Stimulated activated CD8-positive, alpha-beta memory T cell treated with anti-CD3 and anti-CD28 coated beads, Interleukin-15, amount 100 ng/mL, for 4 hours (primary cell): ENCODE measurements at places on chromosomes 2 and 18.
A peak's percentile ranks its signal among the peaks of the same experiment; 100 is the strongest.

- DNase-seq: no peak
Measured at GRCh38 chr18:54209471-54210180, 14.8 kb downstream of the MBD2 start.

DNA sequence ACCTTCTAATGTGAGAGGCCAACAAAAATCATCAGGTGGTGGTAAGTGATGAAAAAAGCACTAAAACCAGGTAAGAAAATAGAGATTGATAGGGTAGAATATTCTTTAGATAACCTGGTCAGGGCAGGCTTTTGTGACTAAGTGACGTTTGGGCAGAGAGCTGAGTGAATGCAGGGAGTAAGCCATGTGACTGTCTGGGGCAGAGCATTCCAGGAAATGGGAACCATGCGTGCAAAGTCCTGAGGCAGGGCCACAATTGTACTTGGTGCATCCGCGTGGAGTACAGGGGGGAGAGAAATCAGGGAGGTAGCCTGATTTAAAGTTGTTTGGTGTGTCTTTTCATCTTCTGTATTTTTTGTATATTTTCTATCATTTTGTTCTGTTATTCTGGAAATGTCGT is 102.5 kb downstream of the LYPD6B start:
- no peak for DNase-seq

GRCh38 chr18:2060086-2060485 is 511.2 kb downstream of the METTL4 start:
- DNase-seq: no peak

GRCh38 chr2:55099878-55100820 is 49.9 kb upstream of the RTN4 start:
- no peak for DNase-seq

DNA sequence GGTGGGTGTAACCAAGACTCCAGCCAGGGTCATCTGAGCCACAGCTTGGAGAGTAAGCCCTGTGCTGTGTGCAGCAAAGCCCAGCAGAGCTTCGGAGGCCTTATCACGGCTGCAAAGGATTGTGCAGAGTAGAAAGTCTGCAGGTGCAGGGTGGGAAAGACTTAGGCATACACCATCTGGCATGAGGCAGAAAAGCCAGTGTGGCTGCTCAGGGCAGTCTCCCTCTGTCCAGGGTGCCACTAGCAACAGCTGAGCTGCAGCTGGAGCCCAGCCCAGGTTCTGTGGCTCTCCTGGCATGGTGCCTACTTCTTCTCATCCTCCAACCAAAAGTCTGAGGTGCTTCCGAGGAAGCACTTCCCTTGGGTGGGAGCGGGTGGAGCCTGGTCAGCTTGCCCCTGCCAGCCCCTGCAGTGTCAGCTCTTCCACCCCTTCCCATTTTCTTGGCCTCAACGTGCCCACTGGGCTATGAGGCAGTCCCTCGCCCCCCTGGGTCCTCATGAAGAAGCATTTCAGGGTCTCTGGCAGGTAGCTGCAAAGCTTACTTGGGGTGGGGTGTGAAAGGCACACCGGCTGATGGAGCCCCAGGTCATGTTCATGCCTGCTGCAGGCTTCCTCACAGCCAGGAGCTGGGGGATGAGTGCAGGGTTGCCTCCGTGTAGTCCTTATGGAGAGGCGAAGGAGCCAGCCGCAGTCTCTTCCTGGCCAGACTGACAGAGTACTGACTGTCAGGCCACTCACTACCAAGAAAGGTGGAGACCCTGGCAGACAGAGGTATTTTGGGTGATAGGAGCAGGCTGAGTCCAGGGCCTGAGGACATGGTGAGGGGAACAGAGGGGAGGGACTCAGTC is 4.8 kb downstream of the AMER3 start:
- DNase-seq: no peak

DNA sequence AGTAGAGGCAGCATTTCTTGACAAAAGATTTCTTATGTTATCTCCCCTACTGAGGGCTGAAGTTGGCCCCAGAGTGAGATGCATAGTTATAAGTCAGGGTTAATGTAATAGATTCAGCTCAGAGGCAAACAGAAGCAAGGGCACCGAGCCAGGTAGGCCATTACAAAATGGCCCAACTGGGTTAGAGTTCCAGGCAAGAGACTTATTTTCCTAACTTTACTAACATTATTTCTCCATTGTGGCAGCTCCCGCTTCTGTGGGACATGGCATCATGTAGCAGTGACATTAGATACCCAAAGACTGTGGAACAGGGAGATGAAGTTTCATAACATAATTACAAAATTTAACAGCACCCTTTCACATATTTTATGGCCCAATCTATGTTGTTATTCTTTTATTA is 27.1 kb downstream of the TSPYL6 start:
- DNase-seq: no peak

GRCh38 chr2:40433736-40434135 is 18.2 kb downstream of the SLC8A1 start:
- DNase-seq: no peak

- no peak for DNase-seq
Measured at GRCh38 chr2:48328159-48328809, 201.7 kb upstream of the STON1 start.

DNA sequence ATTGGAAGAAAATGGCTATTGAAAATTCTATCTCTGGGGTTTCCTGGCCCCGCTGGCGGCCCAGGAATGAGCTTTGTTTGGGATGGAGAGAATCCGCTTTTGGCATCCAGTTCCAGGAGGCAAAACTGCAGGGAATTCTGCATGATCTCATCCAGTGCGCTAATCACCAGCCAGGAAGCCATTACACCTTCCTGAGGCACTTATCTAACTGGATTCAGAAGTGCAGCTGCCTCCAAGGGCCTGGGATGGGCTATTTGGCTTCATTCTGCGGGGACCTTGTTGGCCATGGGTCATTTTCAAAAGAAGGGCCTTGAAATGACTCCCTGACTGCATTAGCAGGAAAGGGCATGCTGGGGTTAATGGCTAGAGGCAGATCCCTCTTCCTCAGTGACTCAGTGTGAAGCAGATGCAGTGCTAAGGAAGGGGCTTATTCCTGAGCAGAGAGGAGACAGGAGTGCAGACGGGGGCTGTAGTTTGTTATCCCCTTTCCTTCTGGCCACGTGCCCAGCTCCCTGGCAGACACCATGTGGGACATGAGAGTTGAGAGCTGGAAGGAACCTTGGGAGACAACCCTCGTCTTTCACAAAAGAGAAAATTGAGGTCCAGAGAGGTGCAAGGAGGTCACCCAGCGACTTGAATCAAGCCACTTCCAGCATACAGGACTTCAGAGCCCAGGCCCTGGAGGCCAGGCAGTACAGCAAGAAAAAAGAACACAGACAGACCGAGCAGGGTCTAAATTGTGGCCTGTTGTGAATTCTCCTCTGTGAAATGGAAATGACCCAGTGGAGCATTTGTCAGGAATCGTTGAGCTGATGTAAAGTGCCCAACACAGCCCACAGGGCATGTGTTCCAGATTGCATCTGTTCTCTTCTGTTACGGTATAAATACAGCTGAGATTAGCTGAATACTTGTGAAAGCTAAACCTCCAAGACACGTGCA is 161.8 kb downstream of the PRKCE start:
- no peak for DNase-seq

GRCh38 chr2:173750353-173750801 is 214.8 kb downstream of the SP3 start:
- no peak for DNase-seq

GRCh38 chr2:121303531-121304263 is 18.7 kb upstream of the TFCP2L1 start:
- no peak for DNase-seq

- DNase-seq: no peak
Measured at GRCh38 chr2:228545748-228546145, 364.3 kb upstream of the SPHKAP start.

DNA sequence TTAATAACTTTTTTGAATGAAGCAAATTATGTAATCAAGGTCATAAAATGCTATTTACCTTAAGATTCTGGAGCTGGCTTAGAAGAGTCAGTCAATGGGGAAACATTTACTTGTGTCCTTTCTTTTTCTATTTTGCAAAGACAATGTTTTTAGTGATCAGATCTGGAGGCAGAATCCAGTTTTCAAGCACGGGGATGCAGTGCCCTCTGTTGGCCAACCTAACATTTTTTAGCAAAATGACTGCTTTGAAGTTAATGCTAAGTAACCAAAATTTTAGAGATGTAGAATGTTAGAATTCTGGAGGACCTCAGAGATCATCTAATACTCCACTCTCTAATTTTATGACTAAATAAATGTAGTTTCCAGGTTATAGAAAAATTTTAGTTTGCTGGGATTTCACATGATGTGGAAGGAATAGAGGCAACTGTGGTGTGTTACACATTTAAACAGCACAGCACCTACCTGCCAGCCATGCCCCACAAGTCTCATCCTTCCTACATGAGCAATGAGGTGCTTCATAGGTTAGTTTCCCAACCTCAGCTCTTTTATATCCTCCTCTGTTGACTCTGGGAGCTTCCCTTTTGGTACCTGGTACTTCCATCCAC is 23.6 kb upstream of the SLC9A4 start:
- peak; percentile 27 for DNase-seq
